ENCODE measurements at places on chromosomes 1 and 21.

- DNase-seq = no peak
These were observed 114.7 kb downstream of the ERG start for GRCh38 chr21:38383411-38384237.

- DNase-seq = no peak
These were observed 50.4 kb upstream of the F3 start for GRCh38 chr1:94591823-94592570.

DNA sequence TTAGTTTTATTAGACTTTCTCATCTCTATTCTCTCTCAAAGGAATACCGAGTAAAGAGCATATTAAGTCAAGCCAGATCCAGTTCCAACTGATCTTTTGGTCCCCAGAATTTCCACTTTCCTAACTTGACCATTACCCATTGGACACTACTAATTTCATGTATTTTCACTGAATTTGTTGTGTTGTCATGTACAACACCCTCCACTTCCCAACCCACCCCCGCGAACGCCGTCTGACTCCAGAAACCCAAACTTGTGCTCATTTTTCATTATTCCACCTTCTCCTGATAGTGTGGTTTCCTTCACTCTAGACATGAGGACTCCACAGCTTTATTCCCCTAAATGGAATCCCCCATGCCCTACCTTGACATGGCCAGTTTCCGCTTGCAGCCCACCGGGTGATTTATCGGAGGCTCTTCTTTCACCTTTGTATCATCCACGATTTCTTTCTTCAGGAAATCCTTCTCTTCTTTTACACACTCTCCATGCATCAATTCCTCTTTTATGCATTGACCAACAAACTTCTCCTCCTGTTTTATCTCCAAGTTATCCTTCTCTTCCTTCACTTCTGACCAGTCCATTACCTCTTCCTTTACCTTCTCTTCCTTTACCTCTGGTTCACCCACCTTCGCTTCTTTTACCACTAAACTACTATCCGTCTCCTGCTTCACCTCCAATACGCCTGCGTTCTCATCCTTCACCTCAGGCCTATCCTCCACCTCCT lies 805 bp downstream of the ZNHIT6 start:
- no peak for DNase-seq

DNA sequence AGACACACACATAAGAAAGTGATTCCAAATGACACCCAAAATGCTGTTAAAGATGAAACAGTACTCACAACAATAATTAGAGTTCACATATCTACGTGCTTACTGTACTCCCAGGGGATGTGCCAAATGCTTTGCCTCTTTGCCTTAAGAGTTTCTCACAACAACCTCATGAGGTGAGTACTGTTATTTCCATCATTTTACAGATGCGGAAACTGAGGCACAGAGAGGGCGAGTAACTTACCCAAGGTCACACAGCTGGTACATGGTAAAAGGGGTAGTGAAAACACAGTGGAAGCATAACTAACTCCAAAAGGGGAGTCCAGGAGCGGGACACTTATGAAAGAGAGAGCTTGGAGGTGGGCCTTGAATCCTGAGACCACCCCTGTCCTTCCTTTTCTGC lies 171.8 kb downstream of the ACTL8 start:
- DNase-seq = no peak

GRCh38 chr1:54007613-54008012 lies 10.4 kb downstream of the LDLRAD1 start:
- no peak for DNase-seq

GRCh38 chr1:190258003-190258402 lies 219.7 kb downstream of the BRINP3 start:
- no peak for DNase-seq

GRCh38 chr1:11741482-11741881 lies 5.5 kb downstream of the AGTRAP start:
- no peak for DNase-seq

DNA sequence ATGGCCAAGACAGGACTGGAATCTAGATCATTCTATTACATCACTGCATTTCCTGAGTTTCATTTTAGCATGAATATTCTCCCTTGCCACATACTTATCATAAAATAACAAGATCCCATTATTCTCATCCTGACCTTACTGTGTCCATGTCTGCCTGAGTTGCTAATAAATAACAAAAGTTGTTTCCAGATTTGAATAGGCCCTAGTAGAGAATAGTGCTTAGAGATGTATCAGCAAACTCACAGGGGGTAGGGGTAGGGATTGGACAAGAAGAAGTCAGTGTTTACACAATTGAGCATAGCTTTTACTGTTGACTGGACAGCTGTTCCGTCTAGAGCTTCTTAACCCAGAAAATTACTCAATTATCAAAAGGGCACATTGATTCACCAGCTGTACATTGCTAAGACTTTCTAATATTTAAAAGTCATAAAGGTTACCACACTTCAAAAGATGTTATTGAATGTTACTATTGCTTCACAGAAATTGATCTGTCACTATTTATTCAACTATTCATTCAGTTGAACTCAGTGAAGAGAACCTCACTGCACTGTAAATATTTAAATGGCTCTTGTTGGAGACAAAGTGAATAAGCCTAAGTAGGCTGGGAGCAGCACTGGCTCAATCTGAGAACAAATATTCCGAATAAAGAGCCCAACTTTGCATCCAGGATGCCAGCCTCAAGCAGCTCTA lies 121.9 kb downstream of the NRIP1 start:
- DNase-seq = no peak

- no peak for DNase-seq
These were observed 21.0 kb downstream of the RCC1 start for GRCh38 chr1:28526886-28527285.

- DNase-seq = no peak
These were observed 112.9 kb downstream of the DAB1 start for GRCh38 chr1:57311006-57311405.

DNA sequence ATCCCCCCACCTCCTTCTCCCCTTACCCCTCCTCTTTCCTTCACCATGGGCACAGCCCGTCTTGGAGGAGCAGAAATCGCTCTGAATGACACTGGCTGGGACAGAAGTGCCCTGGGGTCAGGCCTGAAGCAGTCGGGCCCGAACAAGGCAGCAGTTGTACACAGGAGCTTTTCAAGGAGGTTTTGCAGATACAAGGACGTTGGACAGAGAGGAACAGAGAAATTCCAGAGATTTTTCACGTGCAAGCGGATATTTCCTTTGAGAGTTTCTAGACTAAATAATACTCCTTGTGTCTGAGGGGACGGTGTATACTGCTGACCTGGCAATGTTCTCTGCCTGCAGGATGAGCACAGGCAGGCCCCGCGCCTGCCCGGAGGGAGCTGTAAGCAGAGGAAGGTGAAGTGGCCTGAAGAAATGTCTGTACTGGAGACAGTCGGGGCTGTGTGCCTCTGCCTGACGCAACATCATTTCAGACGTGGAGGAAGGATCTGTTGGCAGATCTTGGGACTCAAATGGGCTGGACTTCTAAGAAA lies 95.3 kb upstream of the SLC25A33 start:
- DNase-seq = no peak

DNA sequence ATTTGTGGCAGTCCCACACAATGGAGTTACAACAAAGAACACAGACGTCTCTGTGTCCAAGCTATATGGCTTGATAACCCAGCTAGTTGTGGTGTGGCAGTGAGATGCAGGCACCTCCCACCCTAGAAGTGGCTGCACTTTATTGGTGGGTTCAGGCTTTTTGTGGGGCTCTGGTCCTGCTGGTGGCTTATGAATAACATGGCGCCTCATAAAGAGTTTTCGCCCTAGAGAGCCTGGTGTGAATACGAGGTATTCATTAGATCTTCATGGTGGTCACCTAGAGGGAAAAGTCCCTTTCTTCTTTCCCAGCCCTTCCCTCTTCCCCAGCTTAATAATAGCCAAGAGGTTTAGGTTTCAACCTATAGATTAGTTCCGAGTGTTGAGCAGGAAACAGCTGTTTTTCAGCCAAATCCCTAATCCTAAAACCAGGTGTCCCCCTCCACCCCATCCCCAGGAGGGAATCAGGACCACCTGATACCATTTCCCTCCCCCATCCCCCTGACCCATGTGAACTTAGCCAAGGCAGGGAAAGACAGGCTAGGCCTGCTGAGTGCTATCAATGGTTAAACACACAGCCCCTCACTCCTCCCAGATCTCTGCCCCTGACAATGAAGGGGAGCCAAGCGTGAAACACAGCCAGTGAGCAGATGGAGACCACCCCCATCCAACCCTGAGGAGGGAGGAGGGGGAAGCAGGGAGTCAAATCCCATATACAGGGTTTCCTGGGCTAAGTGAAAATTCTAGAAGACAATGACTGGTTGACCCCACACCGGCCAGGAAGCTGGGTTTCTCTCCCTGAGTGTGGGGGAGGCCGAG lies 58.2 kb downstream of the NFASC start:
- DNase-seq = no peak

DNA sequence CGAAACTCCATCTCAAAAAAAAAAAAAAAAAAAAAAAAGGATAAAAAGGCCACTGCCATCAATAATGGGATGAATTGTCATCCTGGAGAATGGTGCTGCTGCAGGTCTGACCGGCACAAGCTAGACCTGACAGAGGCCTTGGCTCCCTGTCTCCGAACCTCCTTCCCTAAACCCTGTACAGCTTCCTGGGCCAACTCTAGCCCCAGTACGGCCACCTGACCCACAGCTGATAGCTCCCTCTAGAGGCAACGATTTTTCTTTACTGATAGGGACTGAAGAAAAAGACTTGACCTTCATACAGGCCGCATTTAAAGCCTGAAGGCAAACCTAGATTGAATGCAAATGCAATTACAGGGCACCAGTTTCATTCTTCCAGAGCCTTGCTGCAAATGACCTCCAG lies 30.7 kb downstream of the NOL9 start:
- DNase-seq = no peak

GRCh38 chr1:89881415-89882058 lies 60.7 kb downstream of the LRRC8D start:
- DNase-seq = no peak

DNA sequence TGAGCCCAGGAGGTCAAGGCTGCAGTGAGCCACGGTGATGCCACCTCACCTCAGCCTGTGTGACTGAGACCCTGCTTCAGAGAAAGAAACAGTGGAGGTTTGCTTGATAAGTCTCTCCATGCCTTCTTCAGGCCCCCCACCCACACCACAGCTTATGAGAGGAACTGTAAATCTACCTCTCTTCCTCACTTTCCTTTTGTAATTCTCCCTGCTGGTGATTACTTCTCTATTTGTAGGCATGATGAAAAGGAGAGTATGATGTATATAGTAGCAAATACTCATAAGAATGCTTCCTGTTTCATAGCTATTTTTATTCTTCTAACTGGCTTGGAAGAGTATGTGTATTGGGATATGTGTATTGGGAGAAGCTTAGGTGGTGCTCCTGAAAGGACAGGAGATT lies 186.3 kb downstream of the VPS13D start:
- no peak for DNase-seq

GRCh38 chr1:157173900-157174410 lies 35.8 kb upstream of the ETV3 start:
- DNase-seq = no peak

DNA sequence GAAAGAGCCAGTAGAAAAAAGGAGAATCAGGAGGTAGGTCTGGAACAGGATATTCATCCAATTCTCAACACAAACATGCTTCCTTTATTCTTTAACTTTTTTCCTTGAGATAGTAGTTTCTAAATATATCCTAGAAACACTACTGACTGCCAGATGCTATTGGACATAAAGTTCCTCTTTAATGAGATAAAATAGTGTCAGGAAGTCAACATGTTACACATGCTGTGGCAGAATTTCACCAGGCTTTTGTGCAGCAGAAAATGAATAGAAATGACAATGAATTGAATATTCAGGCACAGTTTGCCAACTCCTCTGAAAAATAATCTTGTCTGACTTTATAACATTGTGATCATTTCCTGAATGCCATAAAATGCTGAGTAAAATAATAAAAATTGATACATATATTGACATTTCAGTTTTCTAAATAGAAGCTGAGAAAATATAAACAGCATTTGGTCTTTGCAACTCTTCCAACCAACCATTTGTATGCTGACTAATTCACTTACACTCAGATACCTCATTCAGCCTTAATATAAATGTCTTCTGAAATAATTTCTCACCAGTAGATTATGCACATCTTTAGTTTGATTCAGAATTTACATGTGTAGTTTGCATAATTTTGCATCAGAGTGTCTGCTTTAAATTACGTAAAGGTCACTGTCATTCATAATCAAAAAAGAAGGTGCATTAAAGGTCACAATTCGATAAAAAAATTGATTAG lies 486.1 kb upstream of the ADGRL2 start:
- no peak for DNase-seq

DNA sequence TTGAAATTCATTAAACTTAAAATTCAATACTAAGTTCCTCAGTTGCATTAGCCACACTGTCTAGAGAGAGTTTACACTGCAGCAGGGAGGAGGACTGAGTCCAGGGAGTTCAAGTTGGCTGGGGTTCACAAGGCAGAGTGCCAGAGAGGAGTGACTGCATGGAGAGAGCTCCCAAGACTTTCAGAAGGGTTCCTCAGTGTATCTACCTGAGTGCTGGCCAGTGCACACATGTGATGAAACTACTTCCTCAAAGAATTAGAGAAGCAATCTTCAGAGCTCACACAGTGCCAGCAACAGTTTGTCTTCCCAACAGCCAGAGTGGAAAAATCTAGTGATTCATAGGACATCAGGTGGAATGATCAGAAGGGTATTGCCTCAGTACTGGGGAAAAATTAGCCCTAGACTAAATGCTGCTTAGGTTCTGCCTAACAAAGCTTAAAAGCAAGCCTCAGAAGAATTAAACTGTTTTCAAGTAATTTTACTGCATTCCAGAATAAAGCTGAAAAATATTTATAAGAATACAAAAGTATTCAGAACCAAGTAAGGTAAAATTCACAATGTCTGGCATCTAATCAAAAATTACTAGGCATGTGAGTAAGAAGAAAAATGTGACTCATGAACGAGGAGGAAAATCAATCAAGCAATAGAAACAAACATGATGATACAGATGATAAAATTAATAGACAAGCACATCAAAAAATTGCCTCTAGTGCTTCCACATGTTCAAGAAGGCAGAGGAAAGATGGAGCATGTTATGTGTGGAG lies 10.4 kb upstream of the WNT3A start:
- DNase-seq = no peak

Data from NCI-H2107 (cell line).